ENCODE measurements at places on chromosomes 13 and 19.

DNA sequence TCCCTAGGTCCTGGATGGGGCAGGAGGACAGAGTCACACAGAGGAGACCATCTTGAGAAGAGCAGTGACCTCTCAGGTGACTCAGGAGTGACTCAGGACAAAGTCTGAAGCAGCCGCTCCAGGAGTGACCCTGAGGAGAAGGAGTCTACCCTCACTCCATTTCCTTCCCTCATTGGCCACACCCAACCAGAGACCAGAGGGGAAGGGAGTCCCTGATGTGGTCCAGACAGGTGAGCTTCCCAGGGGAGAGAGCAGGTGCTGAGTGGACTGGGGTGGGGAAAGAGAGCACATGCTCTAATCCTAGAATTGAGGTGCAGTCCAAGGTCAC lies 75.5 kb upstream of the MEDAG start:
- no peak for DNase-seq

GRCh38 chr13:109126891-109127641 lies 497.7 kb downstream of the MYO16 start:
- DNase-seq, result no peak

- DNase-seq, result no peak
These were observed 14.5 kb upstream of the DOCK9 start for GRCh38 chr13:98992355-98992754.

DNA sequence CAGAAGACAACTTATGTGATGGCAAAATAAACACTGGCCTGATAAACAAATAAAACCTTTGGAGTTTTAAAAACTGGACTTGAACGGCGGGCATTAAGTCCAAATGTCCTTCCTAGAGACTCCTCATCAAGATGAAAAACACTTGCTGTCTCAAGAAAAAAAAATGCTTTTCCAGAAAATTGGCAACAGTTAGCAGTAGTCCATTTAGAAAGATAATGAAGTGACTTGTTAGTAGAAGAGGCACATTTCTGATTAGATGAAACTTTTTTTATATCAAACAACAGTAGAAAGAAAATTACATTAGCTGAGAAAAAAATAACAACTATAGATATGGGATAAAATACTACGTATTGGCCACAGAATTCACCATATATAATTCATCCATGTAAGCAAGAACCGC lies 1750.7 kb upstream of the PCDH20 start:
- no peak for DNase-seq

DNA sequence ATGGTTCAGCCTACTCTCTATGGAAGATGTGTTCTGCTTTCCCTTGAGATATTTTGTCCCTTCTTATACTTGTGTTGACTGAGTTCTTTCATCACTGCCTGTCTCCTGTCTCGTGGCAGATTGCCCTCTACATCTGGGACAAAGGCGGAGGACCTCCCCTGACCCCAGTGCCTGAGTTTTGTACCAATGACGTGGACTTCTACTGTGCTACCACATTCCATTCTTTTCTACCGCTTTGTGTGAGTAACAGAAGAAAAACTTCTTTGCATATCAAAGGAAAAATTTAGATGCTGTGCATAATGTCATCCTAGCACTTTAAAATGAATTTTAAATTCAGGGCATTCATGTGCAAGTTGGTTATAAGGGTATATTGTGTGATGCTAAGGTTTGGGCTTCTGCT lies 74.6 kb downstream of the B3GLCT start:
- no peak for DNase-seq

- DNase-seq, result no peak
These were observed 372.1 kb downstream of the UQCRFS1 start for GRCh38 chr19:28840891-28841290.

- DNase-seq, result no peak
These were observed 245.3 kb downstream of the PCCA start for GRCh38 chr13:100334214-100334613.

DNA sequence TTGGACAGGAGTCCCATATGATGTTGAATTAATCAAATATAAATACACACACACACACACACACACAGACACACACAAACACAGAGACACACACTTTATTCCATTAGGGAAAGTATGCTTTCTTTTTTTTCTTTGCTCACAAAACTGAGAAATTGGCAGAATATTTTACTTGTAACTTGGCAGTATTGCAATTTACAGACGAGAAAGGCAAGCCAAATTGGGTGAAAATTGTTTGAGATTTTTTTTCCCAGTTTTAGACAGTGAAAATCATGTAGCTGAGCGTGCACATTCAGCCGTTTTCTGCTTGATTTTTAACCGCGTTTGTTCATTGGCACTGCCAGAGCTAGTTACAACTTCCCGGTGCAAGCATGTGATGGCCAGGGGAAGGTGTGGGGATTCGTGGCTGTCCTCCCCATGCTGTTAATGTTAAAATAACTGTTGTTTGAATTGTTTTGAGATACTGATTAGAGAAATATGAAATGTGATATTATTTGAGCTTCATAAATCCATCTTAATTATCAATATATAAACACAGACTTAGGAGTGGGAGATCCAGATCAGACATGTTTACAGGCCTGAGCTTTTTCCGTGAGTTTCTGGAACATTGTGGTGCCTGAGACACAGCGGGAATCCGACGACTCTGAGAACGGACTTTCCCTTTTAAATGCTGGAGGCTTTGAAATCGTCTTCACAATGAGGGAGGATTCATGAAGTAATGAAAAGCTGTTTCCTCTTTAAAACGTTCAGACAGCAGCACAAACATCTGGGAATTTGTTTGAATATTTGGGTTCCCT lies 125.5 kb downstream of the KCNRG start:
- DNase-seq, result no peak

DNA sequence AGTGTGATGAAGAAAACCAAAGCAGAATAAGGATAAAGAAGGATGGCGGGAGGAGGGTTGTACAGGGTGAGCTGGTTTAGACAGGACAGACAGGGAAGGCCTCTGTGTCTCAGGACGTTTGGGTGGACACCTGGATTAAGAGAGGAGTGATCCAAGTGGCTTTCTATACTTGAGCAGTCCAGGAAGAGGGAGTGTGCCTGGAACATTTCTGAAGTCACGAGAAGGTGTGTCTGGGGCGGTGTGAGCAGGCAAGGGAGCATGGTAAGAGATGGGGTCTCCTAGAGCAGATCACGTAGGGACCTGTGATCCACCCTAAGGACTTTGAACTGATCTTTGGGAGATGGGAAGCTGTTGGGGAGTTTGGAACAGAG lies 15.4 kb upstream of the STK24 start:
- no peak for DNase-seq

GRCh38 chr19:38596057-38596981 lies 21.4 kb downstream of the MAP4K1 start:
- no peak for DNase-seq

- DNase-seq, result no peak
These were observed 636 bp upstream of the RB1 start for GRCh38 chr13:48302871-48303358.

DNA sequence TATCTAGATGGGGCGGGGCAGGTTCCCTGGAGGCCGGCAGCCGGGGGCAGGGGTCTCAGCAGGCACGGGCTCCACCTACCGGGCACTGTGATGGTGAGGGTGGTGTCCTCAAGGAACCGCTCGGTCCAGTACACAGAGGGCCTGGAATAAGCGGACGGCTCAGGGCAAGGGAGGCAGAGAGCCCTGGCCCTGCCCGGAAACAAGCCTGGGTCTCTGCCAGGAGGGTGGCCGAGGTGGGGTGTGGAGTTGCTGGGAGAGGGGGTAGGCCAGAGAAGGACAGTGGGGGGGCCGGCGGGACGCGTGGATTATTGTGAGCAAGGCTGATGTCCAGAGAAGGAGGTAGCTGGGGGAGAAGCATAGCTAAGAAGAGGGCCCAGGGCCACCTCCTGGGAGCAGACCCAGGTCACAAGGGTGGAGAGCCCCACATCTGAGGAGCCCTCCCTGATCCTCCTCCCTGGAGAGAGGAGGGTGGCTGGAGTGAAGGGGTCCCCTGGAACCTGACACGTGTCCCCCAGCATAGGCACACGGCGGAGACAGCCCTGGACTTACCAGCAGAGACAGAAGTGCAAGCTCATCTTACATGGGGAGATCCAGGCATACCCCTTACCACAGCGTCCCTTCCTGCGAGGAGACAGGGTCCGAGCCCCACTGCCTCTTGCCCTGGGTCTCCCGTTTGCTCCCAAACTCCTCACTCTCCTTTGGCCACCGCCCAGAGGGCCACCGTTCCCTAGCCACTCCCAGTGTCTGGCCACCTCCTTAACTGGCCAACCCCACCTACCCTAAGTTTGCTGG lies 29.0 kb upstream of the MIER2 start:
- no peak for DNase-seq

DNA sequence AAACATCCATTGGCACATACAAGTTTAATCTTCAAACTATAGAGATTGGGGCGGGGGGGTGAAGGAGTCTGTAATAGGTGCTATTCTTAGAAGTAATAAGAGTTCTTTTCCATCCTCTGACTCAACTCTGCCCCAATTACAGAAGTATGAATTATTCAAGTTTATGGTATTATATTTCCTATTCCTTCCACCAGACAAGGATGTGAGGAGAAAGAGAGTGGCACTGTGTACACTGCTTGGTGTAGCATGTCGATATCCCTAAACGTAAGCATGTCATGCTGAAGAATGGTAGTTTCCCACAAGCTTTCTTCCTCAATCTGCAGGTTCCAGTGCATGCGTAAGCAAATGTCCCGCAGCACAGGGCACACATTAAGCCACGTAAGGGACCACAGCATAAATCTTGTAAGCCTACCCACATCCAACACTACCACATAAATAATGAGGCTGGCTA lies 14.1 kb downstream of the BRD4 start:
- no peak for DNase-seq

DNA sequence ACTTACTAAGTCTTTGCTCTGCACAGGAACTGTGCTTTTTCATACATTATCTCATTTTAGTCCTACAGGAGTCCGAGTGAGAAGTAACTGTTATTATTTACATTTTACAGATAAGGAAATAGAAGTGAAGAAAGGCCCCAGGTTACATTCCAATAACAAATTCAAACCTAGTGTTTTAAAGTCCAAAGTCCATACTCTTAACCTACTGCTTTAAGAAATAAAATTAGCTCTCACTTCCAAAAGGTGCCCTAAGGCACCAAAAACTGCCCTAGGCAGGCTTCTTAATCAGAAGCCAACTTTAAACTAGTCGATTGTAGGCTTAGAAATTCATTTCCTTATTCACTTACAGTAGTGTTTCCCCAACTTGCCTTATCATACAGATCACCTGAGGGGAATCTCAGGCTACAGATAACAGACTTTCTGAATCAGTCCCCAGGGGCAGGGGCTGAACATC lies 555.9 kb downstream of the DIAPH3 start:
- no peak for DNase-seq

- DNase-seq, result no peak
These were observed 1635.8 kb downstream of the PCDH9 start for GRCh38 chr13:65594298-65594781.

- DNase-seq, result no peak
These were observed 65.2 kb downstream of the COLGALT1 start for GRCh38 chr19:17620696-17621095.

DNA sequence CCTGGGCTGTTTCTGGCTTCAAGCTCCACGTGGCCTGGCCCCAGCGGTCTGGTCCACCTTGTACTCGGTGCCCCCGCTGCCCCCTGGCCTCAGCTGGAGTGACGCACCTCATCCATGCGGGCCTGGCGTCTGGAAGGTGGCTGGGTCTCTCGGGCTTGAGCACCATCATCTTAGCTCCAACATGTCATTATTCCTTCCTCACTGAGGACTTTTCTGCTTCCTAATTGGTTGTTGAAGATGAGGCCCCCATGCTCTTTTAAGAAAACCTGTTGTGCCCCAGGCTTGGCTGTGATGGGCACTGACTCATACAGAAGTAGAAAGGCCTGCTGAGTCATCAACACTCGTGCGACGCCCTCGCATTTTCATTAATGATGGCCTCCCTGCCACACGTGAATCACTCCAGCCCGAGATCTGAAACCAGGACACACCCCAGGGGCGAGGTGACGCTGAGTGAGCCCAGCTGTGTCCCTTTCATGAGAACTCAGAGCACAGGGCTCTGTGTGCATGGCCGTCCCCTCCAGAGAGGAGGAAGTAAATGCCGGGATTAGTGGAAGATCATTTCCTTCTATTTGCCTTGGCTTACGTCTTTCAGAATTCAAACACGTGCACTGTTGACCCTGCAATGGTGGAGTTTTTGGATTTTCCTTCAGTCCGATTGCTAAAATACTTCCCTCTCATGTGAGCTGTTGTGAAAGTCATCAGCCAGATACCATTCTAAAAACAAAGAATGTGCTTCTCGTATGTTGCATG lies 14.0 kb upstream of the GJA3 start:
- DNase-seq, result peak; percentile 56

- no peak for DNase-seq
These were observed 2635.6 kb upstream of the PCDH20 start for GRCh38 chr13:64051278-64051677.

GRCh38 chr13:28657784-28658538 lies 969 bp upstream of the POMP start:
- DNase-seq, result no peak

- no peak for DNase-seq
These were observed at the start of the genes PRDX2 and THSD8 for GRCh38 chr19:12801466-12802266. PRDX2 (minus strand) TSS chr19:12801800; CDS start chr19:12801261, 539 bp downstream. THSD8 (plus strand) TSS chr19:12802069; CDS start chr19:12802072, 3 bp downstream.

GRCh38 chr13:29761815-29762214 lies 88.6 kb downstream of the UBL3 start:
- no peak for DNase-seq

DNA sequence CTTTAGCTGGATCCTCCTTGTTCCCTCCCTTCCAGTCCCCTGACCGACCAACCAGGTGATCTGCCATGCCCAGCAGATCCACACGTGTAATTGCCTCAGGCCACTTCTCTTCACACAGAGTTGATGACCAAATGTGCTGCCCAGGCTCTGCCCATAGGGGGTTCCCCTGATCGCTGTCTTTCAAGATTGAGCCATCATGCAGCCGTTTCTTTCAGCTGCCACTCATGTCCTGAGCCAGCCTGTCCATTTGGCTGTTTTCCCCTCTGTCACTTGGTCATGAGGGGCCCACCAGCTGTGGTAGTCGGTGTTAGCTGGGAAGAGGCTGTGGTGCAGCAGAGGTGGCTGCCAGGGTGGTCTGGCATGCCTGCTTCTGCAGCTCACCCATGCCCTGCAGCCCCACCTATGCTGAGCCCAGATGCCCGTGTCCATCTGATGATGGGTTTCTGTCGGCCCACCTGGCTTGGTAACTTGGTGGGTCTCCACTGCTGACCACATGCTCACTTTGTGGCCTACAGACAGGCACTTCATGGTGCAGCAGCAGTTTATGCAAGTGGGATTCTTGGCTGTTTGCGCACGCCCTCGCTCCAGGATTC lies 35.6 kb upstream of the GPR183 start:
- DNase-seq, result no peak

- DNase-seq, result no peak
These were observed 11.4 kb downstream of the PTGIR start for GRCh38 chr19:46613525-46613924.

DNA sequence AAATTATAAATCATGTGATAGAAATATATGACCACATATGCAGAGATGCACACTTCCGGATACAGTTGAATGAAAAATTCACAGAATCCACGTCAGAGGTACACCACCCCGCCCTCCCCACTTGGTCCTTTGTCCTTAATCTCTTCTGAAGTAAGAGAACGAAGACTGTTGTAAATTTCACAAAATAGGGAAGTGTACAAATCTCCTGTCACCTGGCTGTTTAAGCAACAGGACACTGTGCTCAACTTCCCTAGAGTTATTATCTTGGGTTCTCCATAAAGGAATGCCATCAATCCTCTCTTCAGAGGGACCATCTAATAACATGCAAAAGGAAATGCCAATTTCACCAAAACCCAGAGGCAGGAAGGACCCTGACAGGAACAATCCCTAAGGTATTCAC lies 10.5 kb upstream of the CEACAM6 start:
- no peak for DNase-seq

All from activated CD8-positive, alpha-beta memory T cell treated with anti-CD3 and anti-CD28 coated beads for 48 hours (primary cell).